ENCODE measurements at places on chromosomes 11 and 22. TPM values are rescaled to one million over a fixed set of nuclear protein-coding genes. Genes with fewer than 3 reads are reported as not detected.

GRCh38 chr11:134231958-134232659 is 7.6 kb downstream of the VPS26B start:
- no peak for DNase-seq

MYBPC3 gene
- total RNA-seq, result 0.07 TPM

OR4P4 gene
- total RNA-seq, result not detected

PARVA gene
- total RNA-seq, result 10.4 TPM

DNA sequence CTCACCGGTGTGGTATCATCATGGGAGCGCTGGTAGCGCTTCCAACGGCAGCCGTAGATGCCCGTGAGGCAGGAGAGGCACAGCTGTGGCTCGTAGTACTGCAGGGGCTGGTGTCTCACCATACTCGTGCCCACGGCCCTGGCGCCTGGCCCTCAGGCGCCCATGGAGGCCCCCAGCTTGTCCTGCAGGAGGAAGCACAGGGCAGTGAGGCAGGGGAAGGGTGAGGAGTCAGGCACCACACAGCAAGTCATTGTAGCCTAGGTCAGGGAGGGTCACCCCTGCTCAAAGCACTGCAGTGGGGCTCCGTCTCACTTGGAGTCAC is 44.6 kb upstream of the KLHL35 start:
- no peak for DNase-seq

DNA sequence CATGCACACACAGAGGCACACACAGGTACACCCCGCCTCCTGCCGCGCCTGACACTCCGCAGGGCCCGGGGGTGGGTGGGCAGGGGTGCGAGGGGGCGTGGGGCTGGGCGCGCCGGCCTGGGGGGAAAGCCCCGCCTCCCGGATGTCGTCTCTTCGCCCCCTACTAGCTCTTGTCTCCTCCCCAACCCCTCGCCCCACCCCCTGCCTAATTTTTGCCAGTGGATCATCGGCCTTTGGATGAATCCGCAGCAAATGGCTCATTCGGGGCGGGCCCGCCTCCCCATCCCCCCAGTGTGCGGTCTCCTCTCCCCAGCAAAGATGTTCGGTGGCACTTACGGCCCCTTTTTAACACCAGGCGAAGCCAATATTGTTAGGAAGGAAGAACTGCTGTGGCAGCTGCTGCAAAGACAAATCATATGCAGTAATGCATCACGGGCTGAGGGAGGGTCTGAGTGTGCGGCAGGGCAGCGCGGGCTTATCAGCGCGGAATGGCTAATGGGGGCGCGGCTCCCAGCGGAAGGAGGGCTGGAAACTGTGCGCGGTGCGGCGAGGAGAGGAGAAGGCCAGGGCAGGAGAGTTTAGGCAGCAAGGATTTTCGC is 13.4 kb upstream of the NECTIN1 start:
- DNase-seq, result peak; percentile 70

GRCh38 chr11:133118563-133119268 is 413.6 kb downstream of the OPCML start:
- no peak for DNase-seq

GRCh38 chr11:17939542-17939941 is 73.3 kb downstream of the SERGEF start:
- no peak for DNase-seq

SGSM1 gene
- 4.1 TPM for total RNA-seq

GRCh38 chr11:126102436-126102981 is 39.8 kb upstream of the CDON start:
- DNase-seq, result no peak

DNA sequence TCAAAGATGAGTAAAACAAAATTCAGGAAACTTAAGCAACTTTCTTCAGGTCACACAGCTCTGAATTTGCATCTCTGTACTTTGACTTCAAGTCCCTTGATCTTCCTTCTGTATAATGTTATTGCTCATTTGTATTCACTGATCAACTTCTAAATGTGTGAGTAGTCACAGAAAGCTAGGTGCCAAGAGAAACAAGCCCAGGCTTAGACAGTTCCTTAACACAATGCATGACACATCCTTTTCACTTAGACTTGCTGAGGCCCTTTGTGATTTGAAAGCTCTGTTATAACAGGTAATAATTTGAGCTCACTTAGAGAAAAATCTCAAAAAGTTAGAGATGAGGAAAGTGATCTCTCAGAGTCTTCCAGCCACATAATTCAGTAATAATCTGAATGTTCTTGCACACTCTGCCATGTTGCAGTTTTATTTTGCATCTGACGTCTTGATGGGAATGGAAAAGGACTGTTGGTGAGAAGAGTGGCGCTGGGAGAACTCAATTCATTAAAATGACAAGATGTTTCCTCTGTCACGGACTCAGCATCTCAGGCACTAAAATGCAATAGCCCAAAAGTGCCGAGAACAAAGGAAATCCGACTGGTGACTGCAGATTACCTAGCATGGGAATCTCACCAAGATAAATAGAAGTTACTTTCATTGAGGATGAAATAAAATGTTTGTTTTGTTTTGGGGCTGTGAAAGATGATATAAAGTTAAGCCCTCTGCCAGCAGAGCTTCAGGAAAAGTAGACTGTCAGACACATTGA is 665.3 kb downstream of the OPCML start:
- DNase-seq, result no peak

DNA sequence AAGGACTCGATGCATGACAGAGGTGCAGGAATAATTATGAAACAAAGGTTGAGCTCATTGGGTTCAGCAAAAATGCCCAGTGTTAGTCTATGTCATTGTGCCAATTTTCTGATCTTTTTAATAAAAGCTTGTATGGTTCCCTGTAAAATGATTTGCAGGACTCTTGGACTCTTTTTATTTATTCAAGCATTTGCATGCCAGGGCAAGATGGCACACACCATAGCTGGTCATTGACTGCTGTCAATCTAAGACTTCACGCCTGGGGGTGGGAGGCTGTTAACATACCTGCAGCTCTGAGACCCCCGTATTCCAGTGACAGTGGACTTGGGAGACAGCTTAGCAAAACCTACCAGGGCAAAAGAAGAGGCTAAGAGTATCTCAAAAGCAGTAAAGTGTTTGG is 32.0 kb upstream of the ANO1 start:
- no peak for DNase-seq

BIK gene
- total RNA-seq, result 3.0 TPM

FADS2 gene
- total RNA-seq, result 422 TPM

DNA sequence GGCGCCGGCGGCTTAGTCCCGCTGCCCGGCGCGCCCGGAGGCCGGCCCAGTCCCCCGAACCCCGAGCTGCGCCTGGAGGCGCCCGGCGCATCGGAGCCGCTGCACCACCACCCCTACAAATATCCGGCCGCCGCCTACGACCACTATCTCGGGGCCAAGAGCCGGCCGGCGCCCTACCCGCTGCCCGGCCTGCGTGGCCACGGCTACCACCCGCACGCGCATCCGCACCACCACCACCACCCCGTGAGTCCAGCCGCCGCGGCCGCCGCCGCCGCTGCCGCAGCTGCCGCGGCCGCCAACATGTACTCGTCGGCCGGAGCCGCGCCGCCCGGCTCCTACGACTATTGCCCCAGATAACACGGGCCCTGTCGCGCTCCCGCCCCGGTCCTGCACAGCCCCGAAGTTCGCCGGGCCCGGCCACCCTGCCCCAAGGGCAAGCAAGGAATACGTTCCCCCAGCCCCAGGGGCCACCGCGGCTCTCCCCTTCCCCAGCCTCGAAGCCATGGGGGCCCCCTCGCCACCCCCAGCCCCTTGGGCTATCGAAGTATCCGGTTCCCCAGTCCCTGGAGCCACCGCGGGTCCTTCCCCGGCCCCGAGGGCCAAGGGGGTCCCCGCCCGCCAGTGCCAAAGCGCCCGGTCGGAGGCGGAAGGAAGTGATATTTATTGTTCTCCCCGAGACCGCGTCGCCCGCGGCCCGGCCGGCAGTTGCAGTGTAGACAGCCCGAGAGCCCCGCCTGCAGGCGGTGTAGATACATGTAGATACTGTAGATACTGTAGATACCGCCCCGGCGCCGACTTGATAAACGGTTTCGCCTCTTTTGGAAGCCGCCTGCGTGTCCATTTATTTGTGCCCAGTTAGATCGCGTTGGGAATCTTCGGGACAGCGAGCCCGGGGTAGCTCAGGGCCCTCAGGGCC is 6.2 kb downstream of the TBX1 start:
- peak; percentile 73 for DNase-seq

DNA sequence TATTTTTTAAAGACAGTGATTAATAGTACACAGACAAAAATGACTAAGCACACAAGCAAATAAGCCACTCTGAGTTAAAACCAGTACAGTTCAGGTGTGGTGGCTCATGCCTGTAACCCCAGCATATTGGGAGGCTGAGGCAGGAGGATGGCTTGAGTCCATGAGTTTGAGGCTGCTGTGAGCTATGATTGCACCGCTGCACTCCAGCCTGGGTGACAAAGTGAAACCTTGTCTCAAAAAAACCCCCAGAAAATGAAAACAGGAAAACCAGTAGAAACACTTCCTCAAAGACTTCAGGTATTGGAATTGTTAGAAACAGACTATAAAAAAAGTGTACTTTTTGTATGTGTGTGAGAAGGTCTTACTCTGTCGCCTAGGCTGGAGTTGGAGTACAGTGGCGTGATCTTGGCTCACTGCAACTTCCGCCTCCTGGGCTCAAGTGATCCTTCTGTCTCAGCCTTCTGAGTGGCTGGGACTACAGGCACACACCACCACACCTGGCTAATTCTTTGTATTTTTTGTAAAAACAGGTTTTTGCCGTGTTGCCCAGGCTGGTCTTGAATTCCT is 33.0 kb downstream of the PPP6R2 start:
- DNase-seq, result no peak

MAP6 gene
- total RNA-seq, result 0.27 TPM

DNA sequence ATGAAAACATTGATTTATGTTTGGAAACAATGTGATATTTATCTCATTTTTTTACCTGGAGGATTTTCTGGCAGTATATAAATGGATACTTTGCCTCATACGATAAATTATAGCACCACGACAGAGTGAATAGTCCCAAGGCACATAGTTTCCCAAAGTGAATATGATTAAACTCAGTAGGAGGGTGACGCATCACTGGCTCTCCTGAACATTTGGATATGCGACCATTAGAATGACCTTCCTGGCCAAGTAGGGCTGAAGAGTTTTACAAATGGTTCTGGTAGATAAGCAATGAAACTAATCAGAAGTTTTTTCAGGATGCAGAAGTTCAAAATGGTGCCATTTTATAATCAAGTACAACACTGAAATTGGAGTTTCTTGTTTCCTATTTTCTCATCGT is 397.7 kb downstream of the AASDHPPT start:
- no peak for DNase-seq

RHOD gene
- 15.9 TPM for total RNA-seq
